CD8-positive, alpha-beta memory T cell (primary cell): ENCODE measurements at places on chromosomes 7 and 10.

- no peak for DNase-seq
Measured at GRCh38 chr10:122267849-122268737, 3.0 kb upstream of the BTBD16 start.

DNA sequence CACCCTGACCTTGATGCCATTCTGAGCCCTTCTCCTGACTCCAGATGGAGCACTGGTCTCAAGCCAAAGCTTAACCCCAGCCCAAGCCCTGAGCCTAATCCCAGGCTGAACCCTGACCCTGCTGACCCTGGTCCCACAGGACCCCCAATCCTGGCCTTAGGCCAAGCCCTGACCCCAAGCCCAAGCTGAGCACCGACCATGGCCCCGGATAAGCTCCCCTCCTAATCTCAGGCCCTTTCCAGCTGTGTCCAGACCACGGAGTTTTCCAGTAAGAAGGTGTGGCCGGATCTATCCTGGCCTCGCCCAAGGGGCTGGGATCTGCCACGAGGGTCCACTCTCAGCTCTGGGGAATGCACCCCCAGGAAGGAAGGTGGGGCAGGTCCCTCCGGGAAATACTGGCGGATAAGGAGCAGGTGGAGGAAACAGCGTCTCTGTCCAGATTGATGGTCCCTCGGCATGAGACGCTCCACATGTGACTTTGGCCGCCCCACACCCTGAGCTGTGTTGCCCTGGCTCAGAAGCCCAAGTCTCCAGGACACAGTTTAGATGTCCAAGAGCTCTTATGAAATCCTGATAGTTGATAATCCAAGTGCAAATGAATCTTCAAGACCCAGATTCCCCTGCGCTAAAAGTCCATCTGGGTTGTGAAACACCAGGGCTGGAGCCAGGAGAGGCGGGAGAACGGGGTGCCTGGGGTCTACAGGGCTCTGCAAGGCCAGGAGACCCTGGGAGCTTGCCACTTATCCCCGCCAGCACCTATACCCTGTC lies 10.4 kb downstream of the ELN start:
- no peak for DNase-seq

DNA sequence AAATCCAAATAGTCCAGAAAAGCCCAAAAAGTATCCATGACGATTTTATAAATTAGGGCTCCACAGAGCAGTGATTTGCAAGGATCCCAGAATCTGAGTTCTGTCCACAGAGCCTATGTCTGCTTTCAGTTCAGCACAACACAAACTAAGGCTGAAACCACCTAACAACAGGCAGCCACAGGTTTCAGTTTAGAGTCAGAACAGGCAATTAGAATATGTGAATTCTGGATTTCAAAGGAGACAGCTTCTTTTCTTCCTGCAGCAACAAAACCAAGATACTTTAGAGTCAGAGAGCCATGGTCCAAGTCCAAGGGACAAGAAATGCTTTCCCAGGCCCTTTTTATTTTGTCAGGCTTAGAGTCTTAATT lies 23.6 kb downstream of the IFIT3 start:
- DNase-seq = no peak

DNA sequence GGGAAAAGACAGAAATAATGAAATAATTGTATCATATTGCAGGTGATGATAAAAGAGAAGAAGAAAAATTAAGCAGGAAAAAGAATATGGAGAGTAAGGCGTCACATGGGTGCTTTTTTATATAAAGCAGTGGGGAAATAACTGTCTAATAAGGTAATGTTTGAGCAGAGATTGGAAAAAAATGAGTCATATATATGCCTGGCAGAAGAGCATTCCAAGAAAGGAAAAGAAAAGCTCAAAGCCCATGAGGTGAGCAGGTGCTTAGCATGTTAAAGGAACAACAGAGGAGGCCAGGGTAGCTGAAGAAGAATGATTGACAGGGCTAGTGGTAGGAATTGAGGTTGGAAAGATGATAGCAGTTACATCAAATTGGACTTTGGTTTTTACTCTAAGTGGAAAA lies 739.5 kb downstream of the SORCS1 start:
- DNase-seq = no peak

DNA sequence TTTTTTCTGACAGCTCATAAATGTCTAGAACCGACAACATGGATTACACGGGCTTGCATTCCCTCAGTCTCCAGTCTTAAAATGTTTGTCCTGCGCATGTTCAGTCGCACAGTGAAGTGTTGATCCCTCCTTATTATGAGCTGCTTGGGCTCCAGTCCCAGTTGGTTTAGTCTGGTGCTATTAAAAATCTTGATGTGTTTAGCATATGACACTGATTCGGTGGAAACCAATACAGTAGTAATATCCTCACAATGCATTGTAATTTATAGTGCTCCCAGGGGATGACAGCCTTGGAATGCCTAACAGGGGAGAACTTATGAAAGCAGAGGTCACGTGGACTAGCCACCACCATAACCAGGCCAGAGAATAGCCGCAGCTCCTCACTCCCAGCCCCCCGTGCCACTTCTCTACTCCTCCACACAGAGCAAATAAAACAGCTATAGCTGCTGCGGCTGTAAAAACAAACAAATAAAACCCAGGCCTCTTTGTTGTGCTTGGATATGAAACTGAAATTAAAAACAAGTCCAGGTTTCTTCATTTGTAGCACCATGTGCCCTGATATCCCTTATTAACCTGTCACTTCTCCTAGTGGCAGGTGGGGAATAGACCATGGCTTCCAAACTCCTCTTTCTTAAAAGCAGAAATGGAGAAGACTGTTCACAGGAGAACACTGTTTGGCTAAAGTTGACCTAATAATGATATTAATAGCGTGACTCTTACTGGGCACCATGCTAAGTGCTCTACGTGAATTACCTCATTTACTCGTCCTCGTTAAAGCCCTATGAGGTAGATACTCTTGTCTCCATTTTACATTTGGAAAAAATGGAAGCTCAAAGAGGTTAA lies 7.7 kb downstream of the DPCD start:
- DNase-seq = no peak

DNA sequence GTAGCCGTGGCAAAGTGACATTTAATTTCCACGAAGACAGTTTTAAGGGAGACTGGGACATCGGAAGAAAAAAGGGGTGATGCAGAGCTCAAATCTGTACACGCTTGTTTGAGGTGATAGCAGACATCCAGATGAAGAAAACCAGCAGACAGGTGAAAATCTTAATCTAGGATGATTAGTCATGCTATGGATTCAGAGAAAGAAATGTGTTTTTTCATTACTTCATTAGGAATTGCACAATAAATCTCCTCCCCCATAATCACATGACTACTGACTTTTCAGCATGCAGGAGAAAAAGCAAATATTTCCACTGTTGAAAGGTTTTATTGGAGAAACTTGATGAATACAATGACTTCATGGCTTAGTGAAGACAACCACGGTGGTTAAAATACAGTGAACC lies 2.5 kb downstream of the NUDT5 start:
- no peak for DNase-seq

DNA sequence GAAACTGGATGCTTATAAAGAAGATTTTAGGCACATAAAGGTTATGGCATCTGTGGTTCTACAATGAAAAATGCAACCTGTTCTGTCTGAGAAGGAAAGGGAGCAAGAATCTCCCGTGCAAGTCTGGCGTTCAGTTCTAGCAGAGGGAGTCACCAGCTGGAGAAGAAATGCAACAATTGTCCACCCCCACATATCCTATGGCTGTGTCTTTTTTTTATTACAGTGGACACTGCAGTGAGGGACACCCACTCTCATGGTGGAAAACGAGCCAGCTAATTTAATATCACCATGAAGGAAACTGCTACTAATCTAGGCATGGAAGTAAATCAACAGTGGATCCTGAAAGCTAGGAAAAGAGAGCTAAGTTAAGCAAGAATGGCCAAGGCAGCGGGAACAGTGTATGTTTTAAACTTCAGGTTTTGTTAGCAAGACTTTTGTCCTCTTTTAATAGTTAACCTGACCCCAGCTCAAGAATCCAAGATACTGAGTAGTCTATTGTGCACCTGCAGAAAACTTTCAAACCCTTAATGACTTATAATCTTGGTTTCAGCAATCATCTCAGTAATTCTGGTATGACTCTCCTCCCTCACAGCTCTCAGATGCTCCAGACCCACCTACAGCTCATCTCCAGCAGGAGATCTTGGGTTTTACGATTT lies 149.3 kb downstream of the FGFR2 start:
- DNase-seq = no peak

GRCh38 chr7:157433628-157434027 lies 96.8 kb downstream of the DNAJB6 start:
- DNase-seq = no peak

DNA sequence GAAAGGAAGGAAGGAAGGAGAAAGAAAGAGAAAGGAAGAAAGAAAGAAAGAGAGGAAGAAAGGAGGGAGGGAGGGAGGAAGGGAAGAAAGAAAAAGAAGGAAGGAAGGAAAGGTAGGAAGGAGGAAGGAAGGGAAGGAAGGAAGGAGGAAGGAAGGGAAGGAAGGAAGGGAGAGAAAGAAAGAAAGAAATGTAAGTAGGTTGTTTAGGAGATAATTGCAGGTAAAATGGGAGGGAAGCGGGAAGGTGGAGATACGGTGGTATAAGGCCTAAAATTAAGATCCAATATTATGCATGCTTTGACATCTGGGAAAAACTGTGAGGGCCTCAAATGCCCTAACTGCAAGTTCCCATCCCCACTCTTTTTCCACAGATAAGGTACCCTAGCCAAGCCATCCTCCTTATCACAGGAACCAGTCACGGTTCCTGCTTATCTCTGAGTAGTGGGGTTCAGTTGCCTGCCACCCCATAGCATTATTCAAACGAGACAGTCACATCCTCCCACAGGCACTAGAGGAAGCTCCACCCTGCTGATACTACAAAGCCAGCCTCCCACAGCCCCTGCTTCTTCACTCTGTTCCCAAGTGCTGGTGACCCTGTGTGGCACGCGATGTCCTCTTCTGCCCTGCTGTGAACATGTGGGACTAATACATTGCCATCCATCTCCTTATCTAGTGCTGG lies 28.7 kb downstream of the ST8SIA6 start:
- no peak for DNase-seq

DNA sequence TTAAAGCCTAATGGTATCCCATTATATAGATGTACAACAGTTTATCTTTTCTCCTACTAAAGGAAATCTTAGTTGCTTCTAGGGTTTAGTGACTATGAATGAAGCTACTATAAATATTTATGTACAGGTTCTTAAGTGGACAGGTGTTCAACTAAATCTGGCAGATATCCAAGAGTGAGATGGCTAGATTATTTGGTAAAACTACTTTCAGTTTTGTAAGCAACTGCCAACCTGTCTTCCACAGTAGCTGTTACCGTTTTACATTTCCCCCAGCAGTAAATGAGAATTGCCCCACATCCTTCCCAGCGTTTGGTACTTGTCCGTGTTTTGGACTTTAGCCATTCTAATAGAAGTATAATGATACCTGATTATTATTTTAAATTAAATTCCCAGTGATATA lies 144.9 kb upstream of the MAGI2 start:
- DNase-seq = no peak

DNA sequence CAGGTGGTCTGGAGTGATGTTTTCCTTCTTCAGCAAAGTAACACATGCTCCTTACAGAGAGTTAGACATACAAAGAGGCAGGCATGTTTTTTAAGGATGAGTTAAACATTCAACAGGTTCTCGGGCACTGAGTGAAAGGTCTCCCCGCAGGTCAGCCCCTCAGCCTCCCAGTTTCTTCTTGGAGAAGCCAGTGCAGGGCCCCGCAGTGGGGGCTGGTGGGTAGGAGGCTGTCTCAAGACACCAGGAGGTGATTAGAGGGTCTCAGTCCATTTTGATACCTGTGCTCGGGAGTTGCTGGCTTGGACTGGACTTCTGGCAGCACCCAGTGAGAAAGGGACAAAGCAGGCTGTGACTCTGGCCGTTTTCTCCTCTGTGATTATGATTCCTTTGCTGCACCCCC lies 78.6 kb upstream of the ZNF479 start:
- no peak for DNase-seq

GRCh38 chr7:100007887-100008286 lies 7.5 kb upstream of the ZKSCAN1 start:
- DNase-seq = no peak

- no peak for DNase-seq
Measured at GRCh38 chr7:47664650-47665195, 82.8 kb upstream of the TNS3 start.

GRCh38 chr7:45657136-45657889 lies 83.1 kb downstream of the ADCY1 start:
- DNase-seq = no peak

DNA sequence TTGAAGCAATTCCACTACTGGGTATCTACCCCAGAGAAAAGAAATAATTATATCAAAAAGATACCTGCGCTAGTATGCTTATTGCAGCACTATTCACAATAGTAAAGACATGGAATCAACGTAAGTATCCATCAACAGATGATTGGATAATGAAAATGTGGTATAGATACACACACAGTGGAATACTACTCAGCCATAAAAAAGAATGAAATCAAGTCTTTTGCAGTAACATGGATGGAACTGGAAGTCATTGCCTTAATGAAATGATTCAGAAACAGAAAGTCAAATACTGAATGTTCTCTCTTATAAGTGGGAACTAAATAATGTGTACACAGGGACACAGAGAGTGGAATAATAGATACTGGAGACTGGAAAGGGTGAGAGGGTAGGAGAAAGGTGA lies 7.4 kb upstream of the SLC35B4 start:
- no peak for DNase-seq

DNA sequence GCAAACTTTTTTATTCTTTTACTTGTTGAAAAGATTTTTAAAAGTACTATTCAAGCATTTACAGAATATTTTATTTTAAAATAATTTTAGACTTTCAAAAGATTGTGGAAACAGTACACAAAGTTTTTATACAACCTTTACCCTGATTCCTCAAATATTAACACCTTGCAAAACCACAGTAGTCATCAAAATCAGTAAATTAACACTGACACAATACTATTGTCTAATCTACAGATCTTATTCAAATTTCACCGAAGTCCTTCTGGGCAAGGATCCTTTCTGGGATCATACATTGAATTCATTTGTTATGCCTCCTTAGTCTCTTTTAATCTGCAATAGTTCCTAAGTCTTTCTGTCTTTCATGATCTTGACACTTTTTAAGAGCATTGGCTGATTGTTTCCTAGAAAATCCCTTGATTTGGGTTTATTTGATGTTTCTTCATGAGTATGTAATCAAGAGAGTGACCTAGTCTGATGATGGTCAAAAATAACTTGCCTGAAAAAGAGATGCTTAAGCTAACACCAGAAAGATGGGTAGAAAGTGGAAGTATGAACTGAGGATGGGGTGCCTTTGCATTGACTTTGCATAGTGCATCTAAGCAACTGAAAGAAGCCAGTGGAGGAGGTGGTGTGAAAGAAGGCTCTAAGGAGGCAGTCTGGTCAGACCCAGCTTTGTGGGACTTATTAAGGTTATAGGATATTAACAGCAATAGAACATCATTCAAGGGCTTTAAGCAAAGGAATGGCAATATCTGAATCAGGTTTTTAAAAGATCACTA lies 9.7 kb downstream of the STAMBPL1 start:
- DNase-seq = no peak

GRCh38 chr10:118405928-118406327 lies 63.8 kb upstream of the FAM204A start:
- DNase-seq = no peak

- no peak for DNase-seq
Measured at GRCh38 chr10:1206601-1207000, 150.4 kb downstream of the WDR37 start.
